ENCODE measurements at places on chromosomes 7 and 10.

GRCh38 chr7:32250003-32250402 is 179.8 kb upstream of the PDE1C start:
- peak; percentile 55 for DNase-seq

- no peak for DNase-seq
Measured at GRCh38 chr10:98292971-98293370, 25.0 kb upstream of the LOXL4 start.

- no peak for DNase-seq
Measured at GRCh38 chr10:23095966-23096801, 805 bp downstream of the MSRB2 start.

DNA sequence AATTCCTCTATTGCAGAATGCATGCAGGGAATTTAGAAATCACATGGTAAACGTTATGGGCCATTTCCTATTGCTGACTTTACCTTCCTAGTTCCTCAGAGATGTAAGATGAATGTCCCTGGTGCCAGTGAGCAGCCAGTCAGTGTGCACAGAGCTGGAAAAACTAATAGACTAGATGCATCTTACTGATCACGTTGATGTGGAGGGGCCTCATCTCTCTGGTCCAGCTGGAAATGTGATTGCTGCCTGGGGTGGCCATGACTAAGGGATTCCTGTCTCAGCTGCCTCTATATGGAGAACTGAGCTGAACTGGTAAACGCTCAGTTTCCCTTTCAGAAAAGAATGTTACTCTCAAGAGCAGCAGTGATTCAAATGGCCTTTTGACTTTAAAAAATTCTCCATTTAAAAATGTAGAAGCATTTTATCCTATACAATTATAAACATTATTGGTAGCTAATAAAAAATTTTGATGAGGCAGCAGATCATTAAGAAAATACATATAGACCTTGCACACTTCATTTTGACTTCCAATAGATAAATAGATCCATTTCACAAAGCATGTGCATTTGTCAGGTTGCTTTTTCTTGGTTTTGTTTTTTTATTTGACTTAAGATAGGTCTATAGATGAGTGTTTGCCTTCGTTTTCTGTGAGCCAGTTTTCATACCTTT is 80.5 kb upstream of the INSYN2A start:
- no peak for DNase-seq

DNA sequence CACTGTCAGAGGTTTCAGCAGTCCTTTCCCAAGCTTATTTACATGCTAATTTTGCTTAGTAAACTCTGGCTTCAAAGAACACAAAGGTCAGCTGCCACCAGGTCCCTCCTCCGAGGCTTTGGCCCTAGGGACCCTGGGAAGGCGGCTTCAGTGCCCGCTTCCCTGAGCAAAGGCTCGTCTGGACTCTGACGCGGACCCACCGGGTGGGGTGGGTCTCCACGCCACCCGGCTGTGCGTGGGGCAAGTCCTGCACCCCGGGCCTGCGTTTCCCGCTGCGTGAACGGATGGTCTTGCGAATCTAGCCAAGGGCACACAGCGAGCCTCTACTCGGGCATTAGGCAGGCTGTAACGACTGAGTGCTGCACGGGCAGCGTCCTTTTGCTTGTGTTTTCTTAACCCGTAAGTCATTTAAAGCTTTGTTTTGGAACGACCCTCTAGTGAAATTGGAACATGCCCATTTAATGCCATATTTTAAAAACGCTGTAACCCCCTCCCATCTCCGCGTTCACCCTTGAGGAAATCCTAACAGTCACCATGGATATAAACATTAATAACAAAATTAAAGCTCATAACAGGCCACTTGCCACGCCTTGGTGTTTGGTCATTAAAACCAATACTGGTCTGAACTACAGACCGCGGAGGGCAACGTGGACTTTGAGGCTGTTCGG is 828 bp downstream of the BNIP3 start:
- DNase-seq: no peak

DNA sequence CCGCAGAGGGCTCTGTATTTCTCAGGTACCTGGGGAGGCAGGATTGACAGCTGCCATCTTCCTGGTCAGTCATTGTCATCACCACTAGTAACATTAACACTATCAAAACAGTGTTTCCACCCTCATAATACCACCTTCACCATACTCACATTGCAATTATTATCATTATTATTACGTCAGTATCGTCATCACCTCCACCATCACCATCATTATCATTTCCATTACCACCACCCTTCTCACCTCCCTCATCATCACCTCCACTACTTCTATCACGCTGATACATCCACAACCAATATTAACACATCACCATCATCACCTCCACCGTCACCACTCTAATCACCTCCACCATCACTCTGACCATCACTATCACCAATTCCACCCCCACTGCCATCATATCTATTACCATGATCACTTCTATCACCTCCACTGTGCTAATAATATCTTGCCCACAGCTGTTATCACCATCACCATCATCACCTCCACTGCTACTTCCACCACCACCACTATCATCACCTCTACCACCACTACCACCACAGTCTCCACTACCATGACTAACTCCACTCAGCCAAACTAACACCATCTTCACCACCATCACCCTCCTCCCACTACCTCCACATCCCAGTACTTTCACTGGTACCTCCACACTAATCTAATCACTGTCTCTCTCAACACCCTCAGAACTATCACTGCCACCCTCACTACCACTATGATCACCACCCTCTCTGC is 196.4 kb downstream of the RPS24 start:
- DNase-seq: no peak

- DNase-seq: no peak
Measured at GRCh38 chr7:6323967-6324701, 51.7 kb upstream of the CYTH3 start.

DNA sequence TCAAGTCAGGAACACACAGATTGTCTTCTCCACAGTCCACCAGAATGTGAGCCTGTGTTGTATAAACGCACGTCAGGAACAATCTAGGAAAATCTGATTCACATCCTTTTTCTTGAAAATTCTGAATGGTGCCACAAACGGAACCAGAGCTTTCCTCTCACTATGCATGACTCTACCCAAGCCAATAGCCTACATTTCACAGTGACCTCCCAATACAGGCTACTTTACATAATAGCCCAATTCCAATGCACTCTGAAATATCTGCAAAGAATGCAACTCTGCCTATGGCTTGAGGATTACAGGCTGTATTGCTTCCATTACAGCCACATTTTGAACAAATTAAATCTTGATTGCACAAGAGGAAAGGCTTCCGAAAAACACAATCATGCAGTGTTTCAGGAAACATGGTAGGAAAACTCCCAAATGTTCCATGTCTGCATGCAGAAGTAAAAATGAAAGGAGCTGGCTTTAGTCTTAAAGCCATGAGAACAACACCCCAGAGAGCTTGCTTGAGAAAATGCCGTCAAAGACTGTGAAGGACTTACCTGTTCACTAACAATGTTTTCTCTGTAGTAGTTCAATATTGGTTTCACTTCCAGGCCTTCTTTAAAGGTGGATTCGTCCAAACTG is 113.9 kb downstream of the ITGA8 start:
- DNase-seq: no peak

DNA sequence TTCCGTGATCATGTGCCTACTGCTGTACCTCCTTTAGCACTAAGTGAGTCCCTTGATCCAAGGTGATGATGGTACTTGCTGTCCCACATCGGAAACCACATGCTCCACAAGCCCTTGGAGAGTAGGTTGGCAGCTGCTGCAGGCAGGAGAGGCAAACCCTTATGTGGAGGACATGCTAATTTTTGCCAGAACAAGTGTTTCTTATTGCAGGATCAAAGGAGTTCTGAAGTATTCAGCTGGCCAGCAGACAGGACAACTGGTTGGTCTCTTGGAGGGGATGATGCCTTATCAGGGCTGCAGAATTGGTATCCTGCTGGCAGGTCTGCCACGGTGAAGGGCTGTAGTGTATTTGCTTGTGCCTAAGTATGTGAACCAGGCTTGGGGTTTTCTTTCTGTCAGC is 36.8 kb downstream of the NACAD start:
- DNase-seq: no peak

DNA sequence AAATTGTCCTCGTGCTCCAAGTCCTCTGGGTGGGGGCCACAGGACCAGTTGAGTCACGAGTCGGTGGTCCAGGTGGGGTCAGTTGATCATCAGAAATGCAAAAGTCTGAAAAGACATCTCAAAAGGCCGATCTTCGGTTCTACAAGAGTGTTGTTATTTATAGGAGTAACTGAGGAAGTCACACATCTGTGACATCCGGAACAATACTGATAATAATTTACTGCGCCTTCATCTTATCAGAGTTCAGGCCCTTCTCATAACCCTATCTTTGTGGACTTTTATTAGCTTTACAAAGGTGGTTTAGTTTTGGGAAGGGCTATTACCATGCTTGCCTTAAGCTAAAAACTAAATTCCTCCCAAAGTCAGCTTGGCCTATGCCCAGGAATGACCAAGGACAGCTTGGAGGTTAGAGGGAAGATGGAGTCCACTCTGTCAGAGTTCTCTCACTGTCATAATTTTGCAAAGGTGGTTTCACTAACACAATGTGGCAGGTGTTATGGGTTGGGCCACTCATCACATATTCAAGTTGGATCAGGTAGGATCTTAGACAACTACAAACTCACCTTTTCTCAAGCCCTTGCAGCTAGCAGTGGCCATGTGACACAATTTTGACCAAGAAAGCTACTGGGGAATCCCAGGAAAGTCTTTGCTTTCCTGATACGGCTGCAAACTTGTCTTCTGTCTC is 54.7 kb upstream of the CHST3 start:
- no peak for DNase-seq

- DNase-seq: no peak
Measured at GRCh38 chr10:28365840-28366239, 63.0 kb upstream of the MPP7 start.

GRCh38 chr7:156639426-156640256 is 933 bp upstream of the RNF32 start:
- DNase-seq: no peak

DNA sequence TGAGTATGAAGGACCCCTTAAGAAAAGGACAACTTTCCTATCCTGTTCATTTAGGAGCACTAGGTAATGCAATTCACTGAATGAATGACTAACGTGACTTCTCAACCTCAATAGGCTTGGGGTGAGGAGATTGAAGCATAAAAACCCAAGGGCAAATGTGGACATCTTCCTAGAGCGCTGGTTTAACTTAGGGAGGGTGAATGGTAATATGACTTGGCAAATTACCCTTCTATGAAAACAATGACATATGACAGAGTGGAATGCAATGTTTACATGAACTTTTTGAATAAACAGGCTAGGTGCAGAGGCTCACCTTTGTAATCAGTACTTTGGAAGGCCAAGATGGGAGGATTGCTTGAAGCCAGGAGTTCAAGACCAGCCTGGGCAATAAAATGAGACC is 83.9 kb upstream of the ANK3 start:
- no peak for DNase-seq

- no peak for DNase-seq
Measured at GRCh38 chr7:111264111-111264868, 173.4 kb downstream of the LRRN3 start.

- no peak for DNase-seq
Measured at GRCh38 chr10:13338390-13339110, 9.5 kb downstream of the SEPHS1 start.

DNA sequence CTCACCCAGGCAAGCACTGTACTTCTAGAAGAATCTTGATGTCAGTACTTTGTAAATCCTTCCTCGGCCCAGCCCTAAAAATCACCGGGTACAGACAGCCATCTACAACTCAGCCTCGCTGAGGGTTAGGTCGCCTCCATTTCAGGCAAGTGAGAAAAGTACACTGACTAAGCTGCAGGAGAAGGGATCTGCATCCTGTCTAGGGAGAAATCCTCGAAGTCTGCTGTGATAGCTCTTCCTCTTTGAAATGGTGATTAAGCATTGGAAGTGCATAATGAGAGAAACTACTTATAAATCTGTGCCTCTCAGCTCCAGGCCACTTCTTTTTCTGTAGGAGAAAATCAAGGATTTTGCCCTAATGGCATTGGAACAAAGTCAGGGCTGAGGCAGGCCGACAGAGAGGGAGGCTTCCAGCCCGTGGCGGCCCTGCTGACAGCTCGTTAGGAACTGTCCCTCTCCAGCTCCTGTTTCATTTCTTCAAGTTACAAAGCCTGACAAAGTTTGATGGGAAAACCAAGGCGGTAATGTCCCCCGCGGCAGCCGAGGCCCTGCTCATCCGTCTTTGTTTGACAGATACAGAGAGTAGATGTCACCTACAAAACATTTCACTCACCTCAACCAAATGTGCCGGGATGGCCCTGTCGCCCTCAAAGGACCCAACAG is 14.1 kb upstream of the GOT1 start:
- no peak for DNase-seq

DNA sequence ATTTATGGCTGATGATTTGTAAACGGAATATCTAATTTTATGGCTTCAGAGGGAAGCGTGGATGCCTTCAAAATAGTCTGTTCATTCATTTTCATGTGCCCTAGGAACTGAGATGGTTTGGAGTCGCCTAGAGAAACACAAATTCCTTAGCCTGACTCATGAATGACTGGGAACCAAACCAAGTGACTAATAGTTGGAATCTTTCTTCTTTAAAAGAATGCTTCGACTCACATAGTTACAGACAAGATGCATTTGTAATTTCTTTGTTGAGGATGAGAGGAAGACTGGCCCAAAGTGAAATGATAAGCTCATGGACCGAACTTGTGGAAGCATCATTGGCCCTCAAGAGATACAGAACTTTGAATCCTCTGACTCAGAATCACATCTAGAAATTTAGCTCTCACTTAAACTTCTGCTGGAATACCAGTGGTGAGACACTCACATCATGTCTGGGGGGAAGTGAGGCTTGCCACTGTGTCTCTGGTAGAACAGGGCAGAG is 1107.2 kb downstream of the NRG3 start:
- peak; percentile 42 for DNase-seq

GRCh38 chr10:108684431-108684830 is 1238.9 kb downstream of the XPNPEP1 start:
- no peak for DNase-seq

DNA sequence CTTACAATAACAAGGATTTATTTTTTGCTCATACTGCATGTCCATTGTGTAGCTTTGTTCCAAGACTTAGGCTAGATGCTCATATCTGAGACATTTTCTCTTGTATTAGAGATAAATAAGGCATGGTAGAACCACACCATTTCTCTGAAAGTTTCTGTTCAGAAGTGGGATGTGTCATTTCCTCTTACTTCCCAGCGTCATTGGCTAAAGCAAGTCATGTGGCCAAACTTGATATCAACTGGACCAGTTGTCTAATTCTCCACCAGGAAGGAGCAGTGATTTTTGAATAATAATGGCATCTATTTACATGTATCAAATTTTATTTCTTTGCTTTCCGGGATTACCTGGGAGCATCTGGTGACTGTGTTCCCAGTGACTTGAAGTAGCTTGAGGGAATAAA is 38.3 kb downstream of the AHCYL2 start:
- DNase-seq: no peak

DNA sequence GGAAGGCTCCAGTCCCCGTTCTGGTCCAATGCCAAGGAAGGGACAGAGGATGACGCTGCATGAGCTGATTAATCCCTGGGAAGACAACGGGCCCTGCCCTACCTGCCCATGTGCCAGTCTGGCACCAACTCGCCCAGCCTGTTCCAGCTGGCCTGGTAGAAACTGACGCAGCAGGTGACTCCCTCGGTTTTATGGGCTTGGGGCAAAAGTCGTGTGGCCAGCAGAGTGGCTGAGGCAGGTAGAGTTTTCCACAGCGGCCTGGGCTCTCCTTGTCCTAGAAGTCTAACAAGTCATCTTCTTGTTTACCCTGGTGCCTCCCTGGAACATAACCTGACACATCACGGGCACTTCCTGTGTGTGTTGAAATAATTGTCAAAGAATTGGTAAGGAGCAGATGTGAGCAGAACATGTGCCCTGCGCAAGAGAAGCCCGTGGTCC is 20.4 kb upstream of the LMTK2 start:
- DNase-seq: no peak
